ENCODE measurements at places on chromosomes 11 and 22.

DNA sequence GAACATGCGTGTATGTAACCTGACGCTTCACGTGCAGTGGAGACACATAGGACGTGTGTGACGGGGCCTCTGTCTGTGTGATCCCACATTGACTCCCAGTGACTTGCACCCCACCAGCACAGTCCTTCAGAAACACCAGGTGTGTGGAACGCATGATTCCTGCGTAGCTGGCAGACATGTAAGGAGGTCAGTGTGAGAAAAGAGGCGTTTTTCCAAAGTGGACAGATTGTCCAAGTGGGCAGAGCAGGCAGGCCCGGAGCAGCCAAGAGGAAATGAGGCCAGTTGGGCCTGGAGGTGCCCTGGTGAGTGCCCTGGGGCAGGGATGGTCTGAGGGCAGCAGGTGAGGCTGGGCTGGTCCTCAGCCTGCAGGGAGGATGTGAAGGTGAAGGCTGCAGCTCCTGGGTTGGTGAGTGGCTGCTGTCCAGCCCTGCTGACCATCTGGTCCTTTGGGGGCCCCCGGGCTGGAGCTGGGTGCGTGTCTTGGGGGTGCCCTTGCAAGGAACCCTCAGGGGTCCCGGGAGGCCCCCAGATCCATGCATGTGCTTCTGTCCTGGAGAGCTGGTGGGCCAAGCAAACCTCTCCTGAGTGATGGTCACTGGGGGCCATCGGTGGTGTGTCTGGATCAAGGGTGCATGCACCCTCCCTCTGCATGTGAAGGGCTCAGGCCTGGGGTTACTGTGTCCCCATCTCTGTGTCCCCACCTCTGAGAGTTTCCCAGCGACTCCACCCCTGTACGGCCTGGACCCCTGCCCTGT lies 26.6 kb downstream of the SHANK3 start:
- no peak for DNase-seq

DNA sequence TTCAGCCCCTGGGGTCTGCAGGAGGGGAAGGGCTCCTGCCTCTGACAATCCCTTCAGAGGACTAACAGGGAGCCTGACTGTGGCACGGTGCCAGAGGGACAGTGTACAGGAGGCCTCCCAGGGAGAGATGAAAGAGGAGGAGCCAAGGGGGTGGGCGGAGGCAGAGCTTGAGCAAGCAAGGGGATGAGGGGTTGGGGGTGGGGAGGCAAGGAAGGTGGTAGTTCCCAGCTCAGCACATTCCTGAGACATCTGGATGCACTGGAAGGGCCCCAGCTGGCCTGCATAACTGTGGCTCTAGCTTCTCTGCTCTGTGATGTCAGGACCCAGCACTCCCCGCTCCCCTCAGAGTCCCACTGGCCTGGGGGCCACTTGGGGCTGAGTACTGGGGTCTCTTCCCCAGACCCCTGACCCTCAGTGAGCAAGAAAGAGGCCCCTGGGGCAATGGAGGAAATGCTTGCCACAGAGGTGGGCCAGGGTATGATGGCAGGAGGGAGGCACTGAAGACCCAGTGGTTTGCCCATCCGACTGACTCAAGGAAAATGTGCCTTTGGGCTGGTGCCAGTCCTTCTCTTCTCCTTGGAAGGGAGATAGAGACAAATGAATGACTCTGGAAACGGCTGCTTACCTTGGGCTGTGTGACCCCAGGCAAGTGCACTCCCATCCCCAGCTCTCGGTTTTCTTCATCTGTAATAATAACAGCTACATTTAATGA lies 13.3 kb downstream of the CREB3L1 start:
- DNase-seq = no peak

DNA sequence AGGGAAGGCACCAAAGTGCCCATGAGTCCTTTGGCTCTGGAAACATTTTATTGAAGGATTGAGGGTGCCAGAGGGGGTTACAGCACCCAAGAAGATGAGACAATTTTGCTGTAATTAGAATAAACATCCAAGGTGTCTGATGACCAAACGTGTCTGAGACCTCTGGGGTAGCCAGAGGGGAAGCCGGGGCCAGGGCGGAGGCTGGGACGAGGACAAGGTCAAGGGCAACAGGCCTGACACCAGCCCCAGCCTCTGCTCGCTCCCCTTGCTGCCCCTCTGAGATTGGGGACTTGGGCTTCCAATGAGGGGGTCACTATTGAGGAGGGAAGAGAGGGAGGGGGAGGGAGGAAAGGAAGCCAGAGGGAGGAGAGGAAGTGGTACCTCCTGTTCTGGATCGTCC lies 25.6 kb downstream of the TMPRSS6 start:
- DNase-seq = no peak

GRCh38 chr11:63506876-63507275 lies 992 bp downstream of the LGALS12 start:
- no peak for DNase-seq

DNA sequence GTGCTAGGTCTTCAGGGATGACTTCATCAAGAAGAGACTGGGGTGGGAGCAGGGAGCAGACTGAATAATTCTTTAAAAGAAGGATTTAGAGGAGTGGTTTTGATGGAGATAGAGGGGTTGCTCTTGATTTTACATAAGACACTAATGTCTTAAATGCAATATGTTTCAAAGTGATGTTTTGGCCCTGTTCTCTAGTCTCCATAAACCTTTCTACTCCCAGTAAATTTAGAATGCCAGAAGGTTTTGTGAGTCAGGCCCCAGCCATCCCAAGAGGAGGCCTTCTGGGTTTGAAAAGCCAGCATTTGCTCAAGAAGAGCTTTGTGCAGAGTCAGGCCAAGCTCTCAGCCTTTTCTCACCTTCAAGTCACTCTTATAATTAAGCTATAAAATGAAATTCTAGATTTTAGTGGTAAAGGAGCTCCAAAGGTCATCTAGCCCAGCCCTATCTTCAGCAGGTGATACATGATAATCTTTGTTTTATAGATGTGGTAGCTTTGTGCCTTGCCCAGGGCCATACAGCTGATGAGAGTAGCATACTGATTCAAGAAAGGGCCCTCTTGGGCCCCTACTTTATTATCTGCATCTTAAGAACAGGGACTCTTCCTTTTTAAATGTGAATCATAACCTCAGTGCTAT lies 122.8 kb upstream of the MTNR1B start:
- no peak for DNase-seq

DNA sequence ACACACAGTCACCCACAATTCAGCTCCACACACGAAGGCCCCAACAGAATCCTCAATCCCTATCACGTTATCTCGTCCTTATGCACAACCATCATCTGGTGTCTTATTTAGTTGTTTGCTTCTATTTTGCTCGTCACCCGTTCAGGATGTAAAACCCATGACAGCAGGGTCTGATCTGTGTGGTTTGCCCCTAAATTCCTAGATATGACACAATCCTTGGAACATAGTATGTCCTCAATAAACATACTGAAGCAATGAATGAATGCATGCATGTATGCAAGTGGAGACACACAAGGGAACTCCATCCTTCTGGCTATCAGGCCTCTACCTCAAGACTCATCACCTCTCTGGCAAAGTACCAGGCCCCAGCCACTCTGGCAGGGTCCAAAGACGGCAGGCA lies 20.2 kb downstream of the STARD10 start:
- DNase-seq = no peak

- peak; percentile 83 for DNase-seq
These were observed 20.4 kb upstream of the EHF start for GRCh38 chr11:34600339-34601084.

- DNase-seq = no peak
These were observed 52.4 kb downstream of the TECTA start for GRCh38 chr11:121153472-121153871.
